Cardiac muscle cell (in vitro differentiated cells and primary cell): ENCODE measurements at places on chromosomes 7 and 10. TPM values are rescaled to one million over a fixed set of nuclear protein-coding genes. Genes with fewer than 3 reads are reported as not detected.

- H3K4me3 ChIP-seq: no peak overlapping the region
- H3K36me3 ChIP-seq: no peaks in the 10 kb centered on the region
- DNase-seq: no peak
- H3K4me1 ChIP-seq: no peaks in the 10 kb centered on the region
- H3K27me3 ChIP-seq: no peaks in the 10 kb centered on the region
Measured at GRCh38 chr10:31949266-31949665, 20.6 kb upstream of the ARHGAP12 start.

NANOS1 gene
- 1.0 and 1.5 TPM in 2 replicates for total RNA-seq

- H3K27me3 ChIP-seq: no peaks in the 10 kb centered on the region
- no peaks in the 10 kb centered on the region for H3K36me3 ChIP-seq
- no peak overlapping the region for H3K27ac ChIP-seq
- H3K4me3 ChIP-seq: no peak overlapping the region
- H3K4me1 ChIP-seq: peaks cover 2% of the 10 kb centered on the region
Measured at GRCh38 chr10:47369251-47369894, 14.7 kb downstream of the ZNF488 start.

- H3K27ac ChIP-seq: no peak overlapping the region
- no peaks in the 10 kb centered on the region for H3K27me3 ChIP-seq
- no peak for DNase-seq
- no peaks in the 10 kb centered on the region for H3K36me3 ChIP-seq
- no peak overlapping the region for H3K4me3 ChIP-seq
Measured at GRCh38 chr7:147639037-147639436, 951.5 kb upstream of the C7orf33 start.

DNA sequence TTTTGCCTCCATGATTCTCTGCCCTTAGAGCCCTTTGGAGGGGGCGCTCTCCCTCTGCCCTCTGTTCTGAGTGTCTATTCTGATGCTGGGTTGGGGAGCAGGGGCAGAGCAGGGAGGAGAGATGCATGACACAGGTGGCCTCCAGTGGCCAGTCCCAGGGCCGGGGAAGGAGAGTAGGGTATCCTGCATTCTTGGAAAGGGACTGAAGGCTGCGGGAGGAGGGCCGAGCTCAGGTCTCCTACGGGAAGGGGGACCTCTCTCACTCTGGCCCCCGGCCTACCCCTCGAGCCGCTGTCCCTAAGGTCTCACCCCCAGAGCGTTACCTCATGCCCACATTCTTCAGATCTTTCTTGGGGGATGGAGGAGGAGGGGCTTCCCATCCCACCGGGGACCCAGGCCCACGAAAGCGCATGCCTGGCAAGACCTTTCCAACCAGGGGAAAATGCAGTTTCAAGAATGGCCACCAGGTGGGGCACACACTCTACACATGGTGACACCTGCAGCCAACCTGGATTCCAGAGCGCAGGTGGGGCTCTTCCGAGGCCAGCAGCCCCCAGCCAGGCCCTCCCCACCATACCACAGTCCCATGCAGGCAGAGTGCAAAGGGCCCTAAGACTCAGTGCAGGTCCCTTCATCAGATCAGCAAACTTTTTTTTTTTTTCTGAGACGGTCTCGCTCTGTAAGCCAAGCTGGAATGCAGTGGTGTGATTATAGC, 86.4 kb downstream of the MYL10 start:
- no peak overlapping the region for H3K27ac ChIP-seq
- no peaks in the 10 kb centered on the region for H3K36me3 ChIP-seq
- peak; percentile 52 for DNase-seq

DNA sequence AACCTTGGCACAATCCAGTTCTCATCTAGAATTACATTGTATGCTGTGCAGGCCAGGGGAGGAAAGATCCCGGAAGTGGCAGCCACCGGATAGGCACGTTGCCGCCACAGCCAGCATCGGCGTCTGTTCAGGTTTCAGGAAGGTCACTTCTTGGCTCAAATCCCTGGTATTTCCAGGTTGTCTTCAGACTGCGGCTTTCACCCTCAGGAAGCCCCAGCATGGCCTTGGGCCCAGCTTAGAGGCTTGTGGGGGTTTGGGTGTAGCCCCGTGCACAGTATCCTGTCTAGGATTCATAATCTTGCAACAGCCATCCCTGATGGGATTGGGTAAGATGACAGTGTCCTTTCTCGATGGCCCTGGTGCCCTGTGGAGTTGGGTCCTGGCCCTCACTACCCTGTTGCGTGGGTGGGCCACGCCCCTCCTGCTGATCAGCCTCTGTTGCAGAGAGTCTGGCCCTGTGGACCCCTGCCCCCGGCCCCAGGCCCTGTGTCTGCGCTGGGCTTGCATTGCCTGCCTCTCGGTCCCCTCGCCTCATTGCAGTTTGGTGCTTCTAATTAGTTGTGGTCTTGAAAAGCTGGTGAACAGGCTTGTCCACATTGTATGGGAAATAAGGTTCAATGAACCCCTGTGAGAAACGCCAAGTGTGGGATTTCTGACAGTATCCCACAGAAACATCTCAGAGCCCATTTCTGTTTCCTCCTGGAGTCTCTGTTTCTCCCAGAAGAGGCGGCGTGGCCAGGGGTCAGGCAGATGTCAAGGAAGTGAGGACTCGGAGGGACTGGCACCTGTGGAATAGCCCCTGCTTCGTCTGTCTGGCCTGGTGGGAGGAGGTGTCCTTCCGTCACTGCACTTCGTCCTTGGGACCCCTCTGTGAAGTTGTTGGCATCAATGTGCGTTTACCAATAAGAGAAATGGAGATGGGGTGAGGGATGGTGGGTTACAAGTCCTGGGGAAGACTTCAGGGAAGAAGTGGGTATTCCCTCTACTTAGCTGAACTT, 77.5 kb downstream of the MGMT start:
- H3K4me1 ChIP-seq: no peaks in the 10 kb centered on the region
- no peaks in the 10 kb centered on the region for H3K27me3 ChIP-seq
- no peak for DNase-seq
- H3K27ac ChIP-seq: no peak overlapping the region

DNA sequence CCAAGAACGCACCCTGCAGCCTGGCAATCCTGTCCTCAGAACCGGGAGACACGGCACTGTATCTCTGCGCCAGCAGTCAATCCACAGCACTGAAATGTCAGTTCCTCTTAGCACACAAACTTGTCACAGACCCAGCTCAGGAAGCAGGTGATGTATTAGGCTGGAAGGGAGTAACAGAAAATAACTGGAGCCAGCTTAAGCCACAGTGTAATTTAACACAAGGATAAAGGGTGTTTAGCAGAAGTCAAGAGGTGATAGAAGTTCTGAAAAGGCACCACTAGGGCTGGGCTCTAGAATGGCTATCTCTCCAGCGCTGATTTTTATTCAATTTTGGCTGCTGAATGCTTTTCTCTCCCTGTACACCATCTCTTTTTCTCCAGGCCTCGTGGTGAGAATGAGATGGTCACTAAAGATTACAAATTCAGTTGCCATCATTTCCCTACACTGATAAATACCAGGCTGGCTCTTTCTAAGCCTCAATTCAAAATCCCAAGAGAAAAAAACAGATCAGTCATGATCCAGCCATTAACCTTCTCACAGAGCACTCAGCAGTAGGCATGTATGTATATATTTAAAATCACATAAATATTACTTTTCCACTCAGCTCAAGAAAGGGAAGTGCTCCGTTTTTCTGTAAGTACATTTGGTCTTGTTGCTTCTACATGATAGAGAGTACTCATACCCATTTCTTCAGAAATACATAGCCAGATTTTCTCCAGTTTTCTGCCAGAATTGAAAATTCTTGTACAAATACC, 102.7 kb upstream of the PRSS1 start:
- no peak for DNase-seq
- no peak overlapping the region for H3K27ac ChIP-seq
- peaks cover 3% of the 10 kb centered on the region for H3K27me3 ChIP-seq

DNA sequence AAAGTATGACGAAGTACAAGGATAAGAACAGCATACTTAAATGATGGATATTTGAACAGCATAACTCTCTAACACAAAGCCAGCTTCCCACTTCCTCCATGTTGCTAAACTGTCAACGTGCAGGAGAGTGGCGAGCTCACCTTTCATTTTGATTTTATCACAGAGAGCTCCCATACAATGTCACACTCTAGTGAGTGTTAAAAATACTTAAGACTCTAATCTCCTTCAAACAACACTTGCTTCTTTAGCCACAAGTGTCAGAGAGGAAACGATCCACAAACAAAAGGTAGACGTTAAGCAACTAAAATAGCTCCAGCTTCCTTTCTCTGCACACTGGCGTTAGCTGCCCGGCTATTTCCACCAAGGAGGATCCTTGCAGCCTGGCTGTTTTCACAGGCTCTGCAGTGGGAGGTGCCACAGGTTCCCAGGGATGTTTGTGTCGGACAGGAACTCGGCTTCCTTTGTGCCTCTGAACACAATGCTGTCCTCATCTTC, 194.6 kb downstream of the COBL start:
- H3K36me3 ChIP-seq: no peaks in the 10 kb centered on the region
- H3K27me3 ChIP-seq: peaks cover 37% of the 10 kb centered on the region
- H3K4me1 ChIP-seq: peaks cover 4% of the 10 kb centered on the region

DNA sequence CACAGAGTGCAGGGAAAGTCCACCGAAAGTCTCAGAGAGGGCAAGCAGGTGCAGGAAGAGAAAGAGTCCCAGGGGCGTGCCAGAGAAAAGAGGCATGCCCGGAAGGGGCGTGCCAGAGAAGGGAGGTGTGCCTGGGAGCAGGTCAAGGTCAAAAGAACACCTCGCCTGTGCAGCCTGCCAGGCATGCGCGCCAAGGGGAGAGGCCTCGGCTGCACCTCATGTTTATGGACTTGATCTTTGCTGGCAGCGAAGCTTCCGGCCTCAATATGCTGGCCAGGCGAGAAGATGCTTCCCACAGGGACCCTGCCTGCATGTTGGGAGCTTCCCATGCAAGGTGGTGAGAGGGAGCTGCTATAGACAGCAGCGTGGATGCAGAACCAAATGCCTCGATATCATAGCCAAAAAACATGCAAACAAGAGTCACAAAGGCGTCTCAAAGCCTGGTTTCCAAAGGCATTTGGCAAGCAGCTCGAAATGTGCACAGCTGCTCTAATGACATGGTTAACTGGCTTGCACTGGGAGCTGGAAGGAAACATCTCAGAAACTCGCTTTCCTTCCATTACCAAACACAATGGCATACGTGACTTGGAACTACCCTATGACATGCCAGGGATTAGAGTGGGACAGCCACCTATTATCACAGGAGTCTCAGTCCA, 192.5 kb upstream of the PPP2R2D start:
- no peak overlapping the region for H3K27ac ChIP-seq
- DNase-seq: no peak
- H3K4me1 ChIP-seq: no peaks in the 10 kb centered on the region
- H3K4me3 ChIP-seq: no peak overlapping the region
- no peaks in the 10 kb centered on the region for H3K27me3 ChIP-seq
- H3K36me3 ChIP-seq: no peaks in the 10 kb centered on the region

DNA sequence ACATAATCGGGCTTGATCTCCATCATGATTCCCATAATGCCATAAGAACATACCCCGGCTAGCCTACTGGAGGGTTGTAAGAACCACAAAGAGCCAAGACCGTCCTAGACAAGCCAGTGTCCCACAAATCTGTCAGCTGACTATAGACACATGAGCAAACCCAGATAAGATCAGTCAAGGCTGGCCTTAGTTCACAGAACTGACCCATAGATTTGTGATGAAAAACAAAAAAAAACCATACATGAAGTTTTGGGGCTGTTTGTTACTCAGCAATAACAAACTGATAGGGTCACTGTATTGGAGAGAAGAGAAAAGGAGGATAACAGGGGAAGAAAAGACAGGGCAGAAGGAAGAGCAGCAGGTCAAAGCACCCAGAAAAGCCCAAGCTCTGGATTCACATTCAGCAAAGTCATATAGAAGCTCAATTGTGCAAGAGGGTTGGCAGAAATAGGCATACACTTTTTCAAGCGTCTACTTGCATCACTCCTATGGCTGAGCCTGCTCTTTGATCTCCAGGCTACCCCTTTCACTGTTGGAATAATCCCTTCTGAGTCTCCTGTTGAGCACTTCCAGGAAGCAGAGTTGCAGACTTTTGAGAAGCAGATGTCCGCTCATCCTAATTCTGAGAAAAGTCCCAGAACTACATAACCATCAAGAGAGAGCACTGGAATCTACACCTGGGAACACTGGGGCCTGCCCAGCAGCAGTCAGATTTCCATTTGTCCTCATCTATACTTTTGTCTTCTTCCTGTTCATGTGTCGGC, 122.0 kb upstream of the HABP2 start:
- no peak overlapping the region for H3K27ac ChIP-seq
- no peak for DNase-seq
- no peaks in the 10 kb centered on the region for H3K4me1 ChIP-seq
- H3K36me3 ChIP-seq: no peaks in the 10 kb centered on the region

DNA sequence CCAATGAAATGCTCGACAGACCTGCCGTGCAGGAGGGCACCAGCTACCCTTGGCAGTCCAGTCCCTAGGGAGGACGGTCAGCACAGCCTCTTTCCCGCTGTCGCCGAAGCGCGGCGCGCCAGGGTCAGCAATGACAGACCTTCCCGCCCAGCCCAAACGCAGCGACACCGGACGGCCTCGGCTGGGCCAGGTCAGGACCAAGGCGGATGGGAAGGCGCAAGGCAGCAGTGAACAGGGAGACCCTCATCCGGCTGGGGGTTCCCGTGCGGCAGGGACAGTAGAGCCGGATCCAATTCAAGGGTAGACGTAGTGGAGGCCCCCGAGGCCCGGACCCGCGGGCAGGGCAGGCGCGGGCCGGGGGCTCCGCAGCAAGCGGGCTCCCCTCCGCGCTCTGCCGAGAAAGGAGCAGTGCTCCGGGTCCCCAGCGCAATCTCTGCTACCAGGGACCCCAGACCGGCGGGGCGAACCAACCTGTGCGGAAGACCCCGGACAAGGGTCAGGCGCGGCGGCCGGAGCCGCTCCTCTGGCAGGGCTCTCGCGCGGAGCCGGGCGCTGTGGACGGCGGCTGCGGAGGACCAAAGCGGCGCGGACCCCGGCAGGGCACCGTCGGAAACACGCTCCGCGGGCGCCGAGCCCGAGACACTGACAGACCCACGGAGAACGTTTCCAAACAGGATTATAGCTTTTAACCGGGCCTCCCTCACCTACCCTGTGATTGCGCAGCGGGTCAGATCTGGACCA, at the start of gene SEC31B:
Gene SEC31B (minus strand): TSS at position 551 of the 741 bp plus-strand sequence. CDS start 2,909 bp downstream, outside the sequence.
- no peak for DNase-seq
- H3K36me3 ChIP-seq: peaks cover 6% of the 10 kb centered on the region
- peaks cover 11% of the 10 kb centered on the region for H3K27me3 ChIP-seq
- H3K27ac ChIP-seq: no peak within 1 kb of the TSS
- H3K4me3 ChIP-seq: peak within 1 kb of the TSS; percentile 28

- H3K4me3 ChIP-seq: no peak overlapping the region
- no peaks in the 10 kb centered on the region for H3K27me3 ChIP-seq
- peaks cover 63% of the 10 kb centered on the region for H3K36me3 ChIP-seq
- DNase-seq: no peak
Measured at GRCh38 chr7:116911801-116912200, 41.5 kb upstream of the ST7 start.

DNA sequence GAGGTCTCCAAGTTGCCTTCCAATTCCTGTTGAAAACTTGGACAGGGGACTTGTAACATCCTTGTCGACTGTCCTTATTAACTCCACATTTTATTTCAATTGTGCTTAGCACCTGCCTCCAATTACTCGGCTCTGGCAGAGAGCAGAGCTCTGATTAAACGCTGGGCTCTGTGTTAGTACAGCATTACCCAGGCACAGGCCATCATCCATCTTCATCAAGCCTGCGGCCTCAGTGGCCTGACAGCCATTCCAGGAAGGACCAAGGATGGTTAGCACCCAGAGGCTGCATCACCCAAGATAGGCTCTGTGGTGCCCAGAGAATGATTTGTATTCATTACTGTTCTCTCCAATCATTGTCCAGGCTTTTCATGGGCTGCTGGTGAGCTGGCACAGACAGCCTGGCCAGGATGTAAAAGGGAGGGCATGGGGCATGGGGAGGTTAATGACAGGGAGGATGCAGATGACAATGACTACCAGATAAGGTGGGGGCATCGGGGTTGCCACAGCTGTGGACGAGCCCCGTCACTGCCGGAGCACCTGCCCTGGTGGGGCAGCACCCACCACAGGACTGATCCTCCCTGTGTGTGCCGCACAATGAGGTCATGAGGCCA, 123.3 kb downstream of the PTPN20 start:
- no peak overlapping the region for H3K27ac ChIP-seq
- no peaks in the 10 kb centered on the region for H3K27me3 ChIP-seq
